ENCODE measurements at places on chromosomes 6 and 20. TPM values are rescaled to one million over a fixed set of nuclear protein-coding genes. Genes with fewer than 3 reads are reported as not detected.

GRCh38 chr20:54123587-54124180, 50.1 kb downstream of the CYP24A1 start:
- H3K4me1 ChIP-seq: no peaks in the 10 kb centered on the region
- no peak overlapping the region for H3K27ac ChIP-seq
- H3K4me3 ChIP-seq: no peak overlapping the region
- no peaks in the 10 kb centered on the region for H3K36me3 ChIP-seq

The FLRT3 gene
- total RNA-seq: 26.7 TPM

DNA sequence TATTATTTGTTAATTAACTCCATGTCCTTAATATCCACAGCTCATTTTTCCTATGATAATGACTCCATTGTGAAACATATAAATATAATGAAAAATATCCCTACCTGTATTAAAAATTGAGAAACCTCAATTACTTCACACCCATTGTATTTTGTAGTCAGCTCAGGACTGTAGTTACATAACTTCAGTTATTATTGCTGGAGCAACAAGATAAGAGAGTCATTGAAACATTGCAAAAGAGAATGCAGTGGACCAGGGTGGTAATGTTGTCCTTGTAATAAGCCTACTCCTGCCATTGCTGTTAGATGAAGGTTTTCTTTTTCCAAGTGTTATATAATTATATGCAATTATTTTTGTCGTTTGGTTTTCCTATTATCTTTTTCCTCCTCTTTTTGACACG, 184.4 kb downstream of the PRL start:
- no peaks in the 10 kb centered on the region for H3K27me3 ChIP-seq
- H3K36me3 ChIP-seq: no peaks in the 10 kb centered on the region
- no peak overlapping the region for H3K4me3 ChIP-seq
- H3K4me1 ChIP-seq: no peaks in the 10 kb centered on the region
- no peak overlapping the region for H3K27ac ChIP-seq

GRCh38 chr6:150195996-150196417, 53.2 kb downstream of the PPP1R14C start:
- H3K4me3 ChIP-seq: no peak overlapping the region
- no peak overlapping the region for H3K27ac ChIP-seq
- no peak for DNase-seq
- no peaks in the 10 kb centered on the region for H3K4me1 ChIP-seq

GRCh38 chr6:149323925-149324324, 6.4 kb downstream of the TAB2 start:
- H3K27me3 ChIP-seq: no peaks in the 10 kb centered on the region
- DNase-seq: no peak
- no peaks in the 10 kb centered on the region for H3K4me1 ChIP-seq
- H3K27ac ChIP-seq: no peak overlapping the region

The HLA-F gene
- 63.0 TPM for total RNA-seq

DNA sequence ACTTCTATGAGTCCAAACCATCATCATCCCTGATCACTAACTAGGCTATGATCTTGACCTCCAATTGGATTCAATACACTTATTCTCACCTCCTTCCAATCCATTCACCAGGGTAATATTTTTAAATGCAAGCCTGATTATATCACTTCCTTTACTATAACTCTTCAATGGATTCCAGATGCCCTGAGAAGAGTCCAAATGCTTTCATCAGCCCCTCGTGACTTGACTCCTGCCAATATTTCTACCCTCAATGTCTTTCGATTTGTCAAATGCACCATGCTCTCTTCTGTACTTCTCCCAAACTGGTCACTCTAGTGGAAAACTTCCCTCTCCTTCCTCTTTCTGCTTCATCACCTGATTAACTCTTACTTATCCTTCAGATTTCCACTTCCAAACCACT, 70.8 kb downstream of the CD164 start:
- no peaks in the 10 kb centered on the region for H3K36me3 ChIP-seq
- no peak overlapping the region for H3K4me3 ChIP-seq
- no peaks in the 10 kb centered on the region for H3K4me1 ChIP-seq

The MLN gene
- not detected for total RNA-seq

- no peaks in the 10 kb centered on the region for H3K4me1 ChIP-seq
- H3K36me3 ChIP-seq: no peaks in the 10 kb centered on the region
- H3K4me3 ChIP-seq: no peak overlapping the region
- no peaks in the 10 kb centered on the region for H3K27me3 ChIP-seq
- DNase-seq: no peak
Observed at GRCh38 chr20:33963751-33964150, 30.0 kb upstream of the RALY start.

The CLPSL2 gene
- total RNA-seq: not detected

The CCDC167 gene
- 18.8 TPM for total RNA-seq

- no peaks in the 10 kb centered on the region for H3K4me1 ChIP-seq
- no peaks in the 10 kb centered on the region for H3K27me3 ChIP-seq
Observed at GRCh38 chr6:11320914-11321597, 88.6 kb upstream of the NEDD9 start.

The VWA7 gene
- 0.39 TPM for total RNA-seq

GRCh38 chr6:7910298-7910653, 312 bp downstream of the TXNDC5 start:
- H3K4me3 ChIP-seq: peak overlapping the region; percentile 59
- no peak for DNase-seq
- H3K27me3 ChIP-seq: no peaks in the 10 kb centered on the region
- peaks cover 4% of the 10 kb centered on the region for H3K4me1 ChIP-seq
- peak overlapping the region; percentile 77 for H3K27ac ChIP-seq

DNA sequence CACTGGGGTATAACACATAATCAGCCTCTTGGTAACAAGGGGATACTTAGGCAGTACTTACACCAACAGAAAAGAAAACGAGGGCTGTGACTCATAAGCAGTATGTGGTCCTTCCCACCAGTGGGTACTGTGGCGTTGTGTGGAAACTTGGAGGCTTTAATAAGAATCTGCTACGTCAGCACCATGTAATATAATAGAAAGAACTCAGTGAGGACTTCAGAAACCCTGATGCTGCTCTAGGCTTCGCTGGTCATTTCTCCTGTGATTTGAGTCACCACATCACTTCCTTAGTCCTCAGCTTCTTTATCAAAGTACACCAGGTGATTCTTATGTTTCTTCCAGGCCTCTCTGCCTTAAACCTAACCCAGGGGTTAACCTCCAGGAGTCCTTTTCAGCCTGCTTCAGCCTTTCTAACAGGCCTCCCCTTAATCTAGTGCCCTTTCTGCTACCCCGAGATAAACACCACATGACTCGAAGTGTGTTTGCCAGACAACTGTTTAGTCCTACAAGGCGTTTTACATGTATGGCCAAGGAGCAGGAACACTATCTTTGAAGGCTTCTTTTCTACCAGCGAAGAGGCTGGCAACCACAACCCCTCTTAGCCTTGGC, 68.5 kb downstream of the FYN start:
- DNase-seq: no peak
- H3K4me3 ChIP-seq: no peak overlapping the region
- H3K27ac ChIP-seq: peak overlapping the region; percentile 94
- no peaks in the 10 kb centered on the region for H3K36me3 ChIP-seq
- peaks cover 81% of the 10 kb centered on the region for H3K4me1 ChIP-seq
- no peaks in the 10 kb centered on the region for H3K27me3 ChIP-seq

The PET117 gene
- total RNA-seq: 5.1 TPM

DNA sequence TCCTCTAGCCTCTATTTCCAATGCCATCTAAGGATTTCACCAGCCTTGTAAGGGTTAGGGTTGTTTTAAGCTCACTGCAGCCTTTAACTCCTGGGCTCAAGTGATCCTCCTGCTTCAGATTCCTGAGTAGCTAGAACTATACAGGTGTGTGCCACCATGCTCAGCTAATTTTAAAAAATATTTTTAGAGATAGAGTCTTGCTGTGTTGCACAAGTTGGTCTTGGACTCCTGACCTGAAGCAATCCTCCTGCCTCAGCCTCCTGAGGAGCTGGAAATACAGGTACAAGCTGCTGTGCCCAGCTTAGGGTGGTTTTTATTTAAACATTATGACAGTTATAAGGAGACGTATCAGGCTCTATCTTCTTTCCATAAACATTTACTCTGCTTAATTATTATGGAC, 26.5 kb downstream of the ANKRD6 start:
- H3K36me3 ChIP-seq: no peaks in the 10 kb centered on the region
- H3K27me3 ChIP-seq: no peaks in the 10 kb centered on the region
- no peak overlapping the region for H3K4me3 ChIP-seq
- H3K4me1 ChIP-seq: no peaks in the 10 kb centered on the region
- H3K27ac ChIP-seq: no peak overlapping the region

The SIRPG gene
- total RNA-seq: not detected

The R3HDML gene
- not detected for total RNA-seq

DNA sequence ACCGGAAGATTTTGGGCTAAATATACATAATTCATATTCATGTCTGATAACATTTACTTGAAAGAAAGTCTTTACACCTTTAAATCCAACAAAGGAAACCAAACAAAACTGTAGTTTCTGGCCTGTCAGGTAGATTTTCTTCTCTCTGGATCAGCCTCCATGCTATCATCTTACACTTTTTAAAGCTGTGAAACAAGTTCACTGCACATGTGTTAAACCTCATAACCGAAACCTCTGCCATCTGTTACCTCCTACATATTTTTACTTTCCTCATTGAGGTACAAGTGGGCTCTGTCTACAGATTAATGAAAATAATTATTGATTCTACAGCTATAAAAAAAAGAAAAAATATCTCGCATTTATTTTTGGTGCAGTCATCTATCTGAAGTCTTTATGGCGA, 149.9 kb downstream of the RALGAPA2 start:
- no peak overlapping the region for H3K4me3 ChIP-seq
- H3K36me3 ChIP-seq: no peaks in the 10 kb centered on the region
- no peaks in the 10 kb centered on the region for H3K4me1 ChIP-seq
- H3K27me3 ChIP-seq: no peaks in the 10 kb centered on the region

DNA sequence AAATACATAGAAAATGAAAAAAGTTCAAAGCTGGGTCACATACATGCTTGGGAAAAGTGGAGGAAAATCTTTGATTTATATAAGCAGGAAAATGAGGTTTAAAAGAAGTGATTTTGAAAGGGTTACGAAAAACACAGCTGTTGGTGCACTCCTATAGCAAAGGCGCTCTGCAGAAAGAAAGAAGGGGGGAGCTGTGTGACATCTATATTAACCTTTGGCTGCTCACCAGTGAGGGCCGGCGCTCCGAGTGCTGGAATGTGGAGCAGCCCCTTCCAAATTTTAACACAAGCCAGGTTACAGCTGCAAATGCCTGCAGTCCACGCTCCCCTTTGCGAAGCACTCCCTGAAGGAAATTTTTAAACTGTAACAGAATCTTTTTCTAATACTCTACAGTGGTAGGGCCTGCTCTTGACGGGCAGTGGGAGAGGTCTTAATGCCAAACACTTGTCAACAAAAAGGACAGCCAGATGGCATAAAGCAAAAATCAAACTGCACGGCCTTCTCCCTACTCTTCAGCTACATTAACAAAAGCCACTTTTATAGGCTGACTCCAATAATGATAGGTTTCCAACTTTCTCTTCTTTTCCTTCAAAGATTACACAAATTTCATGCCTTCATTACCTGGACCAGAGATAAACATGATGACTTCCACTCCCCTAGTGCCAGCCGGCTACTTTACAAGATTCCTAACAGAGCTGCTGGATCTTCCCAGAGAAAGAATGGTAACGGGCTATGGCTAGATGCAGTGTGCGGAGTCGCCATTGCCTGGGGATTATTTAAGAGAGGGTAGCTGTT, 4.8 kb downstream of the BMP7 start:
- H3K27me3 ChIP-seq: peaks cover 50% of the 10 kb centered on the region
- H3K4me1 ChIP-seq: peaks cover 27% of the 10 kb centered on the region
- no peak for DNase-seq
- peak overlapping the region; percentile 90 for H3K27ac ChIP-seq
- no peaks in the 10 kb centered on the region for H3K36me3 ChIP-seq
- H3K4me3 ChIP-seq: no peak overlapping the region

DNA sequence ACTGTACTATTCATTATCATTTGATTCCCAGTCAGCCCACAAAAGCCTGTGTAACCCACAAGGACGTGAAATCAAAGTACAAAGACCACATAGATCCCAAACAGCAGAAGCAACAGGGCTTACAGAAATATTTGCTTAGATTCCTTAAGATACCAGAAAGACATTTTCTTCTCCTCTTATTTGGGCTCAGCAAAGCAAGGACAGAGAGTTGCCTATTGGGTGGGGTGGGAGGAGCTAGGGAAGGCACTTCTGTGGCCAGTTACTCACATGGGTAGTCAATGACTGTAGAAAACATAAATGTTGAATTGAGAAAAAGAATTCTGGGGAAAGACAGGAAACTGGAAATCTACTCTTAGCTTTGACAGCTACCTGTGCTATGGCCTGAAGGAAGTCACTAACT, 19.8 kb downstream of the PDE7B start:
- no peaks in the 10 kb centered on the region for H3K4me1 ChIP-seq
- H3K27me3 ChIP-seq: no peaks in the 10 kb centered on the region
- no peaks in the 10 kb centered on the region for H3K36me3 ChIP-seq
- DNase-seq: no peak

GRCh38 chr6:138250513-138251247, 32.4 kb upstream of the PBOV1 start:
- no peaks in the 10 kb centered on the region for H3K27me3 ChIP-seq
- H3K4me1 ChIP-seq: no peaks in the 10 kb centered on the region
- no peaks in the 10 kb centered on the region for H3K36me3 ChIP-seq

The HTR1B gene
- 0.42 TPM for total RNA-seq

The TMEM74B gene
- 2.1 TPM for total RNA-seq

DNA sequence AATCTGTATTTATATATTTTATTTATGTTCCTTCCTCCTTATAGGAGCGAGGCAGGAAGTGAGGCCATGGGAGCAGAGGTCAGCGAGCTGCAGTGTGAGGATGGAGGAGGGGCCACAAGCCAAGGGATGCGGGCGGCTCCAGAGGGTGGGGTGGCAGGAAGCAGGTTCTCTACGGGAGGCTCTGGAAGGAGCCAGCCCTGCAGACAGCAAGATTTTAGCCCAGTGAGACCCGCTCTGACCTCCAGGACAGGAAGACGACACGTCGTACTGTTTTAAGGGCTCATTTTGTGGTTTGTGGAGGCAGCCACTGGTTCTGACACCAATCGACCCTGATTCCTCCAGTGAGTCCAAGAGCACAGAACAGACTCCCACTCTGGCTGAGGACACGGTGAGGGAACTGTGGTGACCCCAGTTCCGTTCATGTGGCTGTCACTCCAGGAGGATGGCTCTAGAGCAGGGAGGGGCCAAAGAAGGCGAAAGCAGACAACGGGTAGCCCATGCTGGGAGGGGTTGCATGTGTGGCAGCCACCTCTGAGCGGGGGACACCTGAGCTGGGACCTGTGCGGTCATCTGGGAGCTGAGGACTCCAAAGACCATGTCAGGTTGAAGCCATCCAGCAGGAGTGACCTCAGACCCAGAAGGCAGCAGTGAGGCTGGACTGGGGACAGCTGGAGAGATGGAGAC, 100.1 kb upstream of the BHLHE23 start:
- H3K36me3 ChIP-seq: no peaks in the 10 kb centered on the region
- H3K4me3 ChIP-seq: no peak overlapping the region
- H3K27ac ChIP-seq: no peak overlapping the region
- no peak for DNase-seq
- peaks cover 5% of the 10 kb centered on the region for H3K4me1 ChIP-seq

Data from tibial nerve (tissue), 4 donors.